ENCODE measurements at places on chromosomes 4 and X.

DNA sequence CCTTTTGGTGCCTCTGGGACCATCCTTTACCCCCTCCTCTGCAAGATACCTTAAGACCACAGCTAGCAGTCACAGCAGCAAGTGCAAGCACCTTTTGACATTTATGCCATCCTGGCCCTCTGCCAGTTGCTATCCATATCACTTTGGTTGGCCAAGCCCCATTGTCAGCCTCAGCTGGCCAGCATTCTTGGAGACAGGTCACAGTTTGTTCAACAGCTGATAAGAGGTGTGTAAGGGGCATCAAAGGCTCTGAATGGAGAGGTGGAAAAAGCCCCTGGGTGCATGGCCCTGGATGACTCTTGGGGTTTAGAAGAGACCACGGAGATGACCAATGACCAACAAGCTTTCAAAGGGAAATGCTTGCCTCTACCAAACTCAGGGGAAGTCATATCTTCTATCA is 133.6 kb upstream of the MAMLD1 start:
- no peak for DNase-seq

DNA sequence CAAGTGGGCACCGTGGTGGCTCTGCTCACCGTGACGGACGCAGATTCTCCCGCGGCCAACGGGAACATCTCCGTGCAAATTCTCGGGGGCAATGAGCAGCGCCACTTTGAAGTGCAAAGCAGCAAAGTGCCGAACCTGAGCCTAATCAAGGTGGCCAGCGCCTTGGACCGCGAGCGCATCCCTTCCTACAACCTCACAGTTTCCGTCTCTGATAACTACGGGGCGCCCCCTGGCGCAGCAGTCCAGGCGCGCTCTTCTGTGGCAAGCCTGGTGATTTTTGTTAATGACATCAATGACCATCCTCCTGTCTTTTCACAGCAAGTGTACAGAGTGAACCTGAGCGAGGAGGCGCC is 2.7 kb downstream of the FAT4 start:
- no peak for DNase-seq

DNA sequence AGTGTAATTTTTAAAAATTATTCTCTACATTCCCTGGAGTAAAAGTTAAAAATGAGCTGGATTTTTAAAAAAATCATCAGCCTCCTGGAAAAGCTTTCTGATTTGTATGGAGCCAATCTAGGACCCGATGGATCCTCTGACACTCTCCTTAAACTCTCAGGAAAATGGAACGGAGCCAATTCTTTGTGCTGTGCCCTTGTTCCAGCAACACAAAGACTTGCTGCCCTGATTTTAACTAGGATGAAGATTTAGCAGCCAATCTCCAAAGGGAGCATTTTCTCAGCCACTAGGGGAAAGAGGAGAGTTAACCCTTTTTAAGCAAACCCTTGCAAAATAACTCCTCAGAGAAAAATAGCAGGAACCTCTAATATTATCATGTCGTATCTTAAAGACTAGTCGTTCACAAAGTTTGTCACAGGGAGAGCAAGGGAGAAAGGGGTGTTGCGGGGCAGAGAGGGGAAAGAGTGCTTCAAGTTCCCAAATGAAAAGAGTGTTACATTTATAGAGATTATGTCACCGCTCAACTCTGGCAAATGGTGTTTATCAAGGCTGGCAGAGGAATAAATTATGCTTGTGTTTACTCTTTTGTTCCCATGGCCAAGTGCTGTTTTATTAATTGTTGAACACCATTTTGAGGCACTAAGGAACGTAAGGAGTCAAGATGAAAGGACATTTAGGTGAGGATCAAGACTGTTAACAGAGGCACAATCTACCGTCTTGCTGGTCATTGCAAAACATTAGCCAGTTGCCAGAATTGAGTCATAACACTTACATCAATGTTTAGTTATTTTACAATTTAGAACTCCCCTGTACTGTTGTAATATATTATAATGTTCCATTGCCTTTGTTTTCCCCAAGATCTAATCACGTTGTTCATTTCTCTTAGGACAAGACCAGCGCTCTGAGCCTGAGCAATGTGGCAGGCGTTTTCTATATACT is 250.7 kb downstream of the THOC2 start:
- DNase-seq, result no peak

- no peak for DNase-seq
Observed at GRCh38 chr4:74156521-74156920, 1.4 kb upstream of the MTHFD2L start.

DNA sequence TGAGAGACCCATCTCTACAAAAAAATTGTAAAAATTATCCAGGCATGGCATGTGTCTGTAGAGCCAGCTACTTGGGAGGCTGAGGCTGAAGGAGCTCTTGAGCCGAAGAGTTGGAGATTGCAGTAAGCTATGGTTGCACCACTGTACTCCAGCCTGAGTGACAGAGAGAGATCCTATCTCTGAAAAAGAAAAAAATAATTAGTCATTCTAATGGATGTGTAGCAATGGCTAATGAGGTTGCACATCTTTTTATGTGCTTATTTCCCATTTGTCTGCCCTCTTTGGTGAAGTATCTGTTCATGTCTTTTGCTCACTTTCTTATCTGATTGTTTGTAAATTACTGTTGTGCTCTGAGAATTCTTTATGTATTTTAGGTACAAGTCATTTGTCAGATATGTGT is 19.0 kb upstream of the MAML3 start:
- DNase-seq, result no peak

DNA sequence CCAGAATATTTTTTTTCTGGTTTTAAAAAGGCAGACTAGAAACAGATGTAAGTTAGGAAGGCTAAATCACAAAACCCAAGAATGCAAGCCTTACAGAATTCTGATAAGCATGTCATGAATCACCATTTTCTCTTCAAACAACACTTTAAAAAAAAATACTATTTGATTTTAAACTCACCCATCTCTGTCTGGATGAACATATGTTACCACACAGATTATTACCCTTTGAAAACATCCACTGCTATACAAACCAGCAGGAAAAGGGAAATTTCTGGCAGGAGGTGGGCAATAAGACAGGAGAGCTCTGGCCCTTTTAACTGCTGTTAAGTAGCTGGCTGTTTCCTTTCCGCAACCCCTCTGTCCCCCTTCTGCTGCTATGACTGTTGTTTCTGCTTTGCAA is 317.7 kb upstream of the NOCT start:
- DNase-seq, result no peak

DNA sequence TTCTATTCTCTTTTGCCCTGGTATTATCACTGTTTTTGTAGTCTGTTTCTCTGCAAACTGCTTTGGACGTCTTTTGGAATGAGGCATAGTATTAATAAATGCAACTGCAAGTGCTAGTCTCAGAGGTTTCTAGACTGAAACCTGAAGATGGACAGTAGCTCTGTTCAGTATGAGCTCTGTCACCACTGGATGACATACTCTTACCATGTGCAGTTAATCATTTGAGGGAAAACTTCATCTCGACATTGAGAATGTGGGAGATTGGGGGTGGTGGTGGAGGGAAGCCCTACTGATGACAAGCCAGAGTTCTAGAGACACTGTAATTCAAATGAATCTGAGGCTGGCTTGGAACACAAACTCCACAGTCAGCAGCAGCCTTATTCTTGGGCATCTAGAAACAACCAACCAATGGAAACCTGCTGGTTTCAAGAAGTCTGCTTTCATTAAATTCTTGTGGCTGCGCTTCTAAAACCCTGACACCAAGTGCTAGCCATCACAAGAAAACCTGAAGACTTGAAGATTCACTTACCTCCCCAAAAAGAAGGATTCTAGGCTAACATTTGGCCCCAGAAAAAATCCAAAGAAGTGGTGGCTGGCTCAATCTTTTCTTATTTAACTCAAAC is 161.7 kb downstream of the RASL11B start:
- DNase-seq, result no peak

DNA sequence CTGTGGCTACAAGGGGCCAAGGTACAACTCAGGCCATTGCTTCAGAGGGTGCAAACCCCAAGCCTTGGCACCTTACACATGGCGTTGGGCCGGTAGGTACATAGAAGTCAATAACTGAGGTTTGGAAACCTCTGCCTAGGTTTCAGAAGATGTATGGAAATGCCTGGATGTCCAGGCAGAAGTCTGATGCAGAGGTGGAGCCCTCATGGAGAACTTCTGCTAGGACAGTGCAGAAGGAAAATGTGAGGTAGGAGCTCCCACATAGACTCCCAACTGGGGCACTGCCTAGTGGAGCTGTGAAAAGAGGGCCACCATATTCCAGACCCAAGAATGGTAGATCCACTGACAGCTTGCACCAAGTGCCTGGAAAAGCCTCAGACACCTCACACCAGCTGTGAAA is 92.1 kb upstream of the SFRP2 start:
- no peak for DNase-seq

- DNase-seq, result no peak
Observed at GRCh38 chr4:67133162-67133561, 412.1 kb downstream of the CENPC start.

- DNase-seq, result no peak
Observed at GRCh38 chr4:141246243-141246642, 25.5 kb downstream of the ZNF330 start.

DNA sequence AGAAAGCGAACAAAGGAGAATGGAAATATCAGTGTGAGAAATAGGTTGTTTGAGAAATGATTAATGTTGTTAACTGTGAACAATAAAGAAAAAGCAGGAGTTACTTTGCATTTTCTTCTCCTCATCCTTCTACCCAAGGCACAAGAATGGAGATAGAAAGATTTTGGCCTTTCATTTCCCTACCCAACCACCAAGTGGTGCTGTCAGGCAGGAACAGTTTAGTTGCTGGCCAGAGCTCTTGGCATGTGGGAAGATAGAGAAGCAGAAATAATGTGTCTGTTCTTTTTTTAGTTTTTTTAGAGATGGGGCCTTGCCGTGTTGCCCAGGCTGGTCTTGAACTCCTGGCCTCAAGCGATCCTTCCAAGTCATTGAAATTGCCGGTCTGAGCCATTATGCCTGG is 12.8 kb downstream of the HOPX start:
- no peak for DNase-seq

DNA sequence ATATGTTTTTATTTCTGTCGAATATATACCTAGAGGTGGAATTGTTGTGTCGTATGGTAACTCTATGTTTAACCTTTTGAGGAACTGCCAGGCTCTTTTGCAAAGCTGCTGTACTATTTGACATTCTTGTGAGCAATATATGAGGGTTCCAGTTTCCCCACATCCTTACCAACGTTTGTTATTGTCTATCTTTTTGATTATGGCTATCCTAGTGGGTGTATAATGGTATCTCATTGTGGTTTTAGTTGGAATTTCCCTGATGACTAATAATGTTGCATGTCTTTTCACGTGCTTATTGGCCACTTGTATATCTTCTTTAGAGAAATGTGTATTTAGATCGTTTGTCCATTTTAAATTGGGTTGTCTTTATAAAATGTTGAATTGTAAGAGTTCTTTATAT is 24.5 kb downstream of the REPS2 start:
- DNase-seq, result no peak

DNA sequence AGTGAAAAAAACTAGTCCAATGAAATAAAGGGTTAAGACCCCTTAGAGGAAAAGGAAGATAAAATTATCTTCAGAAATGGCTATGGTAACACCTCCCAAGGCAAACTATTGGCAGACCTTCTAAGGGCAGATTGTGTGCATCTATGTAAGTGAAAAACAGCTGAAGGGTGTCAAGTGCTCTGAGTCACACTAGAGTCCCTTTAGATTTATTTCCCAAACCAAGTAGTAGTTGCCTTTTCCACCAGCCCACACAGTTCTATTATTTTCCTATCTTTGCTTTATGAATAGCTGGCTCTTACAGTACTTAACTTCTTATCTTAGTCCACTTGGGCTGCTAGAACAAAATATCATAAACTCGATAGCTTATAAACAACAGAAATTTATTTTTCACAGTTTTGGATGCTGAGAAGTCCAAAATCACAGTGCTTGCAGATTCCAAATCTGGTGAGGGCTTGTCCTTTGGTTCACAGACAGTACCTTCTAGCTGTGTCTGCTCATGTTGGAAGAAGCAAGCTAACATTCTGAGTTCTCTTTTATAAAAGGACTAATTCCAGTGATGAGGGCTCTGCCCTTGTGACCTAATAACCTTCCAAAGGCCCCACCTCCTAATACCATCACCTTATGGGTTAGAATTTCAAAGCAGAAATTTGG is 143.6 kb downstream of the GRID2 start:
- DNase-seq, result no peak

- no peak for DNase-seq
Observed at GRCh38 chrX:33126469-33126868, 84.9 kb downstream of the DMD start.

DNA sequence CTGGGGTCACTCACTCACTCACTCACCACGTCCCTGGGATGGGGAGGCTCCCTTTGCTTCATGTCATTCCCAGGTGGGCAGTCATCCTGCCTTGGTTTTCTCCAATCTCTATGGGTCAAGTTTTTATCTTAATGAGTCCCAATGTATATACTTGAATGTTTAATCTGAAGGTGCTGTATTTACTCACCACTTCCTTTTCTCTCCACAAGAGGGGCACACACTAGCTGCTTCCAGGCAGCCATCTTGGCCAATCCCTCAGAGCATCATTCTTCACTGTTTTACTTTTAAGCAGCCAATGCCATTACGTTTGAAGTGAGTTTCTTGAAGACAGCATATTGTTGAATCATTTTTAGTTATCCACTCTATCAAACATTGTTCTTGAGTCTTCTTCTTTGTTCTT is 153.4 kb upstream of the ARSJ start:
- DNase-seq, result no peak

DNA sequence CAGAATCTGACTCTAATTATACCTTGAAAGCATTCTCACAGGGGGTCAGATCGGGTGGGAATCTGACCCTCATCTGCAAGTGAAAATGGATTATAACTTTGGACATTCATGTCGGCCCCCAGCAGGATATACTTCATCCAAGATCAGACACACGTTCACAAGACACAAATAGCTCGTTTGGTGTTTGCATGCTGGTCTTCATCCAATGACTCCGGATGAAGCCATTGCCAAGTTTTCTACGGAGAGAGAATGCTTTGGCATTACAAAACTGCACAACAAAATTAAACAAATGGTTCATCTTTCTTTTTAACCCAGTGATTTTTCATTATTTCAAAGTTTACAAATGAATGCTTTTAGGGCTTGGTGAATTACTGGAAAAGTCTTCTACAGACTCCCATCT is 105.5 kb downstream of the MID1 start:
- DNase-seq, result no peak

DNA sequence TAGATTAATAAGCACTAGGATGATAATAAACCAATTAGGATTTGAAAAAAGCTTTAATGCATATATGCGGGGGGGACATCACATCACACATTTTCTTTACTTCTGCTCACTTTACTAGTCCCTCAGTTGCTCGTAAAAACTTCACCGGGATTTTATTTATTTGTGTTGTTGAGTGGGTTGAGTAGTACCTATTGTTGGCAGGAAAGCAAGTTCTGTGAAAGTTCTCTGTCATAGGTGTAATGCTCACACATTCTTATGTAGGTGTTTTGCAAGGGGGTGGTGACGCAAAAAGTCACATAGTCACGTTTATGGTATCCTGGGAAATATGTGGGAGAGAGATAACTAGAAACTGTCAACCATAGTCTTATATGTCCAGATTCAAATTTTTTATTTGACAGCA is 65.3 kb downstream of the PDLIM5 start:
- no peak for DNase-seq

DNA sequence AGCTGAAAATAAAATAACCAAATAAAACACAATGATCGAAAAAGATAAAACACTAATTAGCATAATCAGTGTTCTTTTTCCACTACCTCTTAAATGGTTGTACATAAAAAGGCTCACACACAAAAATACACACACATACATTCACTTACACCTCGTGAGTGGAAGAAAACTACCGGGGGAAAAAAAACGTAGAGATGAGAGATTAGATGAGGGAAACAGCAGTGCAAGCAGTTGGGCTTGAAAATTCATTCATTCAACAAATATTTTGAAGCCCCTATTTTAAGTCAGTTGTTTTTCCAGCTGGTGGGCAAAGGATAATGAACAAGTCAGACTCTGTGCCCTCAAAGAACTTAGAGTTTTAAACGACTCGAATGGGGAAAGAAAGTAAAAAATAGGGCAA is 1.0 kb downstream of the TBCK start:
- no peak for DNase-seq

All from activated T-helper 9 cell treated with anti-CD3 and anti-CD28 coated beads, Interleukin-2, amount 50 U/mL, for 16 hours (primary cell).